ENCODE measurements at places on chromosomes 7 and 10.

GRCh38 chr7:8433477-8434289, at the start of gene NXPH1:
TSS of gene NXPH1 (plus strand) at chr7:8433609.
- DNase-seq: no peak

- DNase-seq: no peak
These were observed 21.3 kb downstream of the CHST15 start for GRCh38 chr10:124072106-124072505.

DNA sequence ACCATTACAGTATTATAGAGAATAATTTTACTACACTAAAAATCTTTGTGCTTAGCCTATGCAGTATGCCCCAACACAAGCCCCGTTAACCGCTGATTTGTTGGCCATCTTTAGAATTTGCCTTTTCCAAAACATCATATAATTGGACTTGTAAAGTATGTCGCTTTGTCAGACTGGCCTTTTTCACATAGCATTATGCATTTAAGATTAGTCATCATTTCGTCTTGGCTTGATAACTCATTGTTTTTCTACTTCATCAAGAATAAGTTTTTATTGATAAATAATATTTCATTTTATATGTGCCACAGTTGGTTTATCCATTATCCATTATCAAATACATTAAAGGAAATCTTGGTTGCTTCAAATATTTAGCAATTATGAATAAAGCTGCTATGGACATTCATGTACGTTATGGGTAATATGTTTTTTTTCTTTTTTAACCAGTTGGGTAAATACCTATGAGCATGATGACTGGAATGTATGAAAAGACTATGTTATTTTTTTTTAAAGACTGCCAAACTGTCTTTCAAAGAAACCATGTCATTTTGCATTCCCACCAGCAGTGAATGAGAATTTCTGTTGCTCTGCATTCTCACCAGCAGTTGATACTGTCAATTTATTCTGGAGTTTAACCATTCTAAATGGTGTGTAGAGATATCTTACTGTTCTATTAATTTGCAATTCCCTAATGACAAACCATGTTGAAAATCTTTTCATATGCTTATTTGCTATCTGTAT, 273.1 kb upstream of the KCND2 start:
- DNase-seq: no peak

GRCh38 chr7:45469103-45469502, 105.1 kb upstream of the ADCY1 start:
- DNase-seq: no peak

- DNase-seq: no peak
These were observed 258.3 kb downstream of the RELN start for GRCh38 chr7:103731169-103731568.

GRCh38 chr10:20891338-20891714, 5.8 kb downstream of the NEBL start:
- no peak for DNase-seq

- DNase-seq: no peak
These were observed 242.2 kb downstream of the ARL4A start for GRCh38 chr7:12929476-12930140.

- DNase-seq: no peak
These were observed 148.4 kb downstream of the PLXDC2 start for GRCh38 chr10:19964625-19965024.

- no peak for DNase-seq
These were observed 64.9 kb downstream of the CELF2 start for GRCh38 chr10:11082526-11082925.

GRCh38 chr7:368651-369475, 78.9 kb downstream of the FOXL3 start:
- no peak for DNase-seq

GRCh38 chr7:33108554-33109004, 625 bp downstream of the RP9 start:
- no peak for DNase-seq

DNA sequence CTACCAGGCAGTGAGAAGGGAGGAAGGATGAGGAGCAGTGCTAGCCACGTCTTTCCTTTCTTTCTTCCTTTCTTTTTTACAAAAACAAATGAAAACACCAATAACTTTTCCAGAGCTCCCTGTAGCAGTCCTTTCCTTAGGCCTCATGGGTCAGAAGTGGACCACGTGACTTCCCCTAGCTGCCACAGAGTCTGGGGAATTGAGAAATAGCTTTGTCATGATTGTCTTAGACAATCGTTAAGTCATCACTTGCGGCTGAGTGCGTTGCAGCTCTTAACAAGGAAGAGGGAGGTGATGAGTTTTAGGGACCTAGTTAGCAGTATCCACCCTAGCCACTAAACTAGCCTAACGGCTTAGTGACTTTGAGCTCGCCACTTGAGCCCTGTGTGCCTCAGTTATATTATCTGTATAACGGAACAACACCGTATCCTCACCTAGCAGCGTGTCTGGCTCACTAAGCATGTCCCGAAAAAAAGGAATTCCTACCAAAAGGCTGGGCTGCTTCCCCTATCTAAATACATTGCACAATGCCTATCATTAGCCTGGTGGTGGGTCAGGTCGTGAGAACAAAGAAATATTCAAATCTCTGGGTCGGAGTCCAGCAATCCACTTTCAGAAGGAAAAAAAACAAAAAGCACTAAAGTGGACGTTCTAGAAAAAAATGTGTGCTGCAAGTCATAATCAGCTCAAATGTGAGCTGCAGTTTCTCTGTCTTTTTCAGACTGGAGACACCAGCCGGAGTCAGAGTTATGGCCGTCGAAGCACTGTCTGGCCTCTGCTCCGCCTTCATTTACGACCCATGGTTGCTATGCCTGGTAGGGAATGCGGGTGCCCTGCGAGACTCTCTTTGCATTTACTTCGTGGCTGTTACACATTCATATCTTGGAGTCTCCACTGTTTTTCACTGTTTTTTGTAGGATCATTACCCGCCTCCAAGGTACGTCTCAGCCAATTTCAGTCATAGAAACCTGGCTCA, 338.5 kb upstream of the FOXK1 start:
- no peak for DNase-seq

- no peak for DNase-seq
These were observed 14.5 kb downstream of the DNAJB9 start for GRCh38 chr7:108584211-108584610.

DNA sequence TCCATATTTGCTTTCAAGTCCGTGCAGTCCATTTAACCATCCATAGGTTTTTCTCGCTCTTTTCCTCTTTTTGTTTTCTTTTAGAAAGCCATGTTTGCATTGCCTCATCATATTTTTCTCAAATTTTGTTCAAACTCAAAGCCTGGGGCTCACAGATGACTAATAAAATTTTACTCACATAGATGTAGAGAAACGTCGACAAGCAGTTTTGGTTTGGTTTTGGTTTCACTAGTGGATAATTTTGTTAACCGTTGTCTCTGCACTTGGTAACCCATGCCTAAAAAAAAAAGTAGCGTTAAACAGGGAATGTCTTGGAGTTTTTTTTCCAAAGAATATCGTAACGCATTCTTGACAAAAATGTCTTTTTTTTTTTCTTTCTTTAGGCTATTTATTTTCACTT, 344.2 kb upstream of the GALNT17 start:
- no peak for DNase-seq

GRCh38 chr7:36291387-36292316, 98.0 kb upstream of the ANLN start:
- DNase-seq: no peak

DNA sequence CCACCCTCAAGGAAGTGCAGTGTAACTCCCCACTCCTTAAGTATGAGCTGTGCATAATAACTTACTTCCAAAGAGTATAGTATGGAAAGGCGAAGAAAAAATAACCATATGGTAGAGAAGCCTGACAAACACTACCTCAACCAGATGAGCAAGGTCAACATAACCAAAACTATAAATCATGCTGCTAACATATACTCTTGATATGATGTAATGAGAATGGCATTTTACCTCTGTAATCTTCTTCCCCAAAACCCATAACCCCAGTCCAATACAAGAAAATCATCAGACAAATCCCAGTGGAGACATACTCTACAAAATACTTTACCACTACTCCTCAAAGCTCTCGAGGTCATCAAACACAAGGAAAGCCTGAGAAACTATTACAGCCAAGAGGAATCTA, 15.8 kb downstream of the OSBPL3 start:
- no peak for DNase-seq

DNA sequence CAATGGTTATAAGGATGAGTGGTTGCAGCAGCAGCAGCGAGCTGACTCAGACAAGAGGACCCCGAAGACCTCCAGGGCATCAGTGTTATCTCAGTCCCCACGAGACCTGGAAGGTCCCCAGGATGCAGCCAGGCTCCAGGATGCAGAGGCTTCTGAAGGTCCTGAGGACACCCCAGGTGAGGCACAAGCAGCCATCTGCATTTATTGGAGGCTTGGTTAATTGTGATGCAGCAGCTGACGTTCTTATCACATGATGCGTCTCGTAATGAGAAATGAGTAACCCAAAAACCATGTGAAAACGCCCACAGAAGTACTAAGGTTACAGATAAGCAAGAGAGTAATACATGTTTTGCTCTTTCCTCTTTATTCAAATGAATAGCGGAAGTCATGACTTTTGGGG, 17.4 kb downstream of the C7orf57 start:
- no peak for DNase-seq

GRCh38 chr7:38375453-38375852, 102.0 kb upstream of the TARP start:
- DNase-seq: no peak

GRCh38 chr10:43727935-43728334, 79.3 kb upstream of the ZNF32 start:
- DNase-seq: no peak

- no peak for DNase-seq
These were observed 625.1 kb upstream of the ANKRD30A start for GRCh38 chr10:36500266-36500665.

GRCh38 chr10:93437086-93437945, 44.8 kb downstream of the MYOF start:
- DNase-seq: no peak

- no peak for DNase-seq
These were observed at the start of gene ENTPD1 for GRCh38 chr10:95756041-95756761. TSS of gene ENTPD1 (plus strand) at chr10:95756163. CDS start at chr10:95756240, 77 bp downstream.

DNA sequence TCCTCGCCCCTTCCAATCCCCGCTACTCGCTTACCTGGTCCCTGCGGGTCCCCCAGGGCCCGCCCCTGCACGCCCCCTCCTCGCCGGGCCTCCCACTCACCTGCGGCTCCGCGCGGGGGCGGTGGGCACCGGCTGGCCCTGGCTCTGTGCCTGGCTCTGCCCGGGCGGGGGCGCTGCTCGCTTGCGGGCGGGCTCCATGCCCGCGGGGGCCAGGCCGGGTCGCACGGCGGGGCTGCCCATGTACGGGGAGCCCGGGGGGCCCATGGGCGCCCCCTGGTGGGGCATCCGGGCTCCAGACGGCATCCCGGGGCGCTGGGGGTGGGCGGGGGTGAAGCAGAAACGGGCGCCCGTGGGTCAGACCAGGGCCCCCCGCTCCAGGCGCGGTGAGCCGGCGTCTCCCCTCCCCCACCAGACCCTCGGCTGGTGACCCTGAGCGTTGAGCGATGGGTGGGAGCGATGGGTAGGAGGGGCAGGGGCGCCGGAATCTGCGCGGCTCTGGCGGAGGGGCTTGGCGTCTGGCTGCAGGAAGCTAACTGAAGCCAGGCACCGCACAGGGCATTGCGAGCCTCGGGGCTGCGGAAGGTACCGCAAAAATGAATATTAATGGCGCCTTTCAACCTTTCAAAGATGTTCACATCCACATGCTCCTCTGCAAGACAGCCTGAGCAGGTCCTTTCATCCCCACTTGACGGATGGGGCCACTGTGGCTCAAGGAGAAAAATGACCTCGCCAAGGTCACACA, 3.0 kb downstream of the SMARCD3 start:
- no peak for DNase-seq

GRCh38 chr7:101442426-101443070, 79.9 kb downstream of the COL26A1 start:
- DNase-seq: no peak

DNA sequence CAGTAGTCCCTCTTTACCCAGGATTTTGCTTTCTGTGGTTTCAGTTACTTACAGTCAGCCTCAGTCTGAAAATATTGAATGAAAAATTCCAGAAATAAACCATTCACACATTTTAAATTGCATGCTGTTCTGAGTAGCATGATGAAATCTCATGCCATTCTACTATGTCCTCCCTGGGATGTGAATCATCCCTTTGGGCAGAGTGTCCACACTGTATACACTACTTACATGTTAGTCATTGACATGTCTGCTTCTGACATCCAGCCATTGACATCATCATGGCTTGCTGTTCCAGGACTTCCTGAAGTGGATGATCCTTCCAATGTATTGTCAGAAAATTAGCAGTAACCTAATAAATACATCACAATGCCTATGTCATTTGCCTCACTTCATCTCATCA, 34.6 kb upstream of the MALRD1 start:
- DNase-seq: no peak

- no peak for DNase-seq
These were observed 297.9 kb downstream of the DGKB start for GRCh38 chr7:14604606-14605005.

GRCh38 chr7:140903741-140904480, 20.8 kb downstream of the BRAF start:
- DNase-seq: no peak

- no peak for DNase-seq
These were observed 48.7 kb upstream of the SHH start for GRCh38 chr7:155860840-155861479.

- DNase-seq: no peak
These were observed 4.2 kb downstream of the AHR start for GRCh38 chr7:17302575-17303142.

GRCh38 chr10:96828609-96829008, 3.5 kb upstream of the LCOR start:
- no peak for DNase-seq

DNA sequence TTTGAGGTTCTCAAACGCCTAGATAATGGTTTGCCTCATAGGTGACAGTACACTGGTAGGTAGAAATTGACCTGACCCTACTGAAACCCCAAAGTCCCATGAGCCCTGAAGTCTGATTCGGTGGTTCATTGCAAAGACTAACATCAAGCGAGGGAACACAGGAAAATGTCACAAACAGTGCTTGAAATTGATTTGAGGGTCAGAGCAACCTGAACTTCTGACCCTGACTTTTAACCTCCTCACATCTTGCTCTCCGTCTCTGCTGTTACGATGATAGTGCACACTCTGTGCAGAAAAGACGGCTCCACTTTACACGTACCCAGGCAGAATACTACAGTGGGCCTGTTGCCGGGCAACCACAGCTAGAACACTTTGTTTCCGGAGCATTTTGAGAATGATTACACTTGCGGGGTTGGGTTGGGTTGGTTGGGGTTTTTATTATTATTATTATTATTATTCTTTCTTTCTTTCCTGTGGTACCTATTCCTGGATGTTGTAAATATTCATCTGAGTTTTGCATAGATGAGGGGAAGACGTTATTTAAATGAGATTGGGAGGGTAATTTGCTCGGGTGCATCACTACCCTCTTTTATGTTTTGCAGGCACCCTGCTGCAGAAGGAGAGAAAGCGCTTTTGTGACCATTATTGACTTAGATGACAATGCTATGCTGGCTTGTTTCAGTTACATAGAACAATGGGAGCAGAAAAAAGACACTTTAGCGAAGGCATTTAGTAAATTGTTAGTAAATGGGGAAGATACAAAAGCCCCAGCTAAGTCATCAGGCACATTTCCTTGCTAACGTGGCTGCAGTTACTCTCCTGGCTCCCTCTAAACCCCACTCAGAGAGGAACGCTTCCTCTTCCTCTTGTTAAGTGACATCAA, 438.1 kb upstream of the NRP1 start:
- DNase-seq: no peak

- no peak for DNase-seq
These were observed 36.0 kb downstream of the MKLN1 start for GRCh38 chr7:131363719-131364118.

Data from cortex of kidney (tissue), 1 donor.